NCI-H1417 treated with DMSO at 0.1 percent for 48 hours (cell line): ENCODE measurements at places on chromosomes 2 and 18.

DNA sequence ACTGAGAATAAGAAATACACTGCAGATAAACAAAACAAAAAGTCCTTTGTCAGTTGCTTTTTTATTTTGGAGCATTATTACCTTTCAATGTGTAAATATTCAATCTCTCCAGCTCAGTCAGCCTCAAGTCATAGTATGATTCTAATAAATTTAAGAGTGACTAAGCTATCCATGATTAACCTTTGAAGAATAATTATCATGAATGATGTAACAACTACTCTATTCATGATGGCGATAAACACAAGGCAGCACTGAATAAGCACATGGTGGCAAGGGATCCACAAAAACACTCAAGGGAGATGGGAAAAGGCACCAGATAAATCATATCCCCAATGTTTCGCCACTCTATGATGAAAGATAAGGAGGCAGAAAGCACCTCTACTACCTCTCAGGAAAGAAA lies 67.0 kb downstream of the MAP4K3 start:
- DNase-seq: no peak

GRCh38 chr2:237674731-237675276 lies 47.4 kb downstream of the LRRFIP1 start:
- peak; percentile 39 for DNase-seq

GRCh38 chr18:11260961-11261461 lies 111.6 kb upstream of the PIEZO2 start:
- no peak for DNase-seq

- DNase-seq: no peak
Measured at GRCh38 chr2:218289639-218290315, 2.5 kb downstream of the TMBIM1 start.

DNA sequence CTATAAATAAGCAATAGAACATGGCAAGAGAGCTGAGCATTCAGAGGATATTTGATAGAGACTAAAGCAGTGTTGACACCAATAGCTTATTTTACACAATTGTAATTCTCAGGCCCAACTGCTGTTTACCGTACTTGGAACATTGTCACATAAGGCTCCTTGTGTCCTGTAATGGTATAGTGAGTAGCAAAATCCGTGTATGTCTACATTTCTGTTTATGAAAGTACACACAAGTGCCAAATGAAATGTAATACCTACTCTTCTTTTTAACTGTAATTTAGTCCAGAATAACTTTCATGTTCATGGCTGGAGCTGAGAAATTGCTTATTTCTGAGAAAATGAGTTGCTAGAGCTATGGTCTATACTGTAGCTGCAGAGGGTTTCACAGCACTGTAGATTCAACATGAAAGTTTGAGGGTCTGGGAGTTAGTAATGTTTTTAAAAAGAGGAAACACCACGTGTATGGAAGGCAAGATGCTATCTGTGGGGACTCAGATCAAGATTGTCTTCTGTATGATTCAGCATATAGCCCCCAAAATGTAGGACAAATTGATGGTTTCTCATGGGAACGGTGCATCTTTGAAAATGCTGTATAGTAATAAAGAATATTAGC lies 110.2 kb upstream of the NOSTRIN start:
- DNase-seq: no peak

GRCh38 chr2:53473775-53474311 lies 293.8 kb upstream of the CHAC2 start:
- DNase-seq: no peak

DNA sequence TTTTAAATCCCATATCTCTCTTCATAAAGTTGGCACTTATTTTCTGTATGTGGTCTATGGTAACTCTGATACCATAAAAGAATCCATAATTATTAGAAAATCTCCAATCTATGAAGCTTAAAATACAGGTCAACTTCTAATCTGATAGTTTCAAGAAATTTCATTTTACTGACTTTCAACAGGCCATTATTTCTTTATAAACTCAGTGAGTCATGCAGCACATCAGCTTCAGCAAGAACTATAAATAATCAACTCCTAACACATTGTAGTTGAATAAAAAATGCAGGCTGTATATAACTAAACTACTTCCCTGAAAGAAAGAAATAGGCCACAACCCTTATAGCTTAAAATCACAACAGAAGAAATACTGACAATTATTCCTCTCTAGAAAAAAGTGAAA lies 204.3 kb upstream of the CCDC150 start:
- DNase-seq: no peak

DNA sequence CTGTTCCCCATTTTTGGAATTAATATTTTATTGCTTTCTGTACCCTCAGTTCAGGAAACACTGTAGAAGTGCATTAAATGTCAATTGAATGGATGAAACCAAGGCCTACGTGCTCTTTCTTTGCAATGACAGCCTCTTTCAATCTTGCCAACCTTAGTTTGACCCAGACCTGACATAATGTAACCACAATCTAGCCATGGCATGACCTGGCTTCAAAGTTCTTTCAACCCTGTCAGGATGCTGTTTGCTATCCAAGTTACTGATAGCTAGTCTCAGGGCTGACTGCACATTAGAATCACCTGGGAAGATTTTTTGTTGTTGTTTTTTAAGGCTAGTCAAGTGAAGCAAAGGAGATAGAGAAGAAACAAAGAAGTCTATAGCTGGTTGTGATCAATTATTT lies 190.9 kb upstream of the PKDCC start:
- no peak for DNase-seq
